ENCODE measurements at places on chromosomes 6 and 20.

GRCh38 chr6:15516378-15516777 is 146.4 kb downstream of the DTNBP1 start:
- no peak for DNase-seq

DNA sequence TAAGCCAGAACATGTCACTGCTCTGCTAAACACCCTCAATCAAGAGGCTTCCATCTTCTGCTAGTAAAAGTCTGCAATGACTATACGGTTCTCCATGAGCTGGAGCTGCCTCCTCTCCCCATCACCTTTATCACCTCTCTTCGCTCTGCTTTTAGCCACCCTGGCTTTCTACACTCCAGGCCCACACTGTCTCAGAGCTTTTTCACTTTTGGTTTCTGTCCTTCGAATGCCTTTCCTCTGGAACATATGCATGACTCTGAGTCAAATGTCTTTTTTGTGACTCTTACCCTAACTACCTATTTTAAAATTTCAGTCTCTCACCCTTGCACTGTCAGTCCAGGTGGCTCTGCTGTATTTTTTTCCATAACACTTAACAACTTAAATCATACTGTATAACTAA is 525.4 kb upstream of the RNF217 start:
- no peak for DNase-seq

DNA sequence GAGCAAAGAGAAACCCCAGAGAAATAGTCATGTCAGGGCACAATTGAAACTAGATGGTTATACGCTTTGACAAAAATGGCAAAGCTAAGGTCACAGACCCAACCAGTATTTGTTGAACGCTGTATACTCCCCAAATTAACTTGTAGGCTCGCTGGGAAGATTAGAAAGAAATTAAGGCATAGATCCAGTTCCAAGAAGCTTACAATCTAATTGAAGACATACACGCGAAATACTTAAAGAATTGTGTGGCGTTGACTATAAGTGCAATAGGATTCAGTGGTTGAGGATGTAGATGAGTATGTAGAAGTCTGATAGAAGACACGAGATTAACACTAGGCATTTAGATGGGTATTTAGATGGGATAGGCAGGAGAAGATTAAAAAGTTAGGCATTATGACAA is 525 bp downstream of the FAM229B start:
- no peak for DNase-seq

DNA sequence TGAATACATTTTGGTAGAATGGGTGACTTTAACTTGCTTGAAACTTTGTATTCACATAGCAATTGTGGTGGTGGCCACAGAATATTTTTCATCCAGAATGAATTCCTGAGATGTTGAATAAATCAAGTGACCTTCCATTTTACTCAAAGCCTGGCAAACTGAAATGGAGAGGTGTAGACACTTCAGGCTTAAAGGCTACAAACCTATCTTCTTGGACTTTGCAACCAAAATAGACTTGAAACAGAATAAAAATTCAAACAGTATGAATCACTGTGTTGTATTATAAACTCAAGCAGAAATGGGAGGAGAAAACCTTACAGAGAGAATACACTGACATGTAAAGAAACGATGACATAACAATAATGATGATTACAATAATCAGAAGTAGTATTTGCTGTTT is 371.6 kb downstream of the BCKDHB start:
- DNase-seq = no peak

- DNase-seq = no peak
These were observed 4.4 kb downstream of the PPP1R16B start for GRCh38 chr20:38809942-38810341.

DNA sequence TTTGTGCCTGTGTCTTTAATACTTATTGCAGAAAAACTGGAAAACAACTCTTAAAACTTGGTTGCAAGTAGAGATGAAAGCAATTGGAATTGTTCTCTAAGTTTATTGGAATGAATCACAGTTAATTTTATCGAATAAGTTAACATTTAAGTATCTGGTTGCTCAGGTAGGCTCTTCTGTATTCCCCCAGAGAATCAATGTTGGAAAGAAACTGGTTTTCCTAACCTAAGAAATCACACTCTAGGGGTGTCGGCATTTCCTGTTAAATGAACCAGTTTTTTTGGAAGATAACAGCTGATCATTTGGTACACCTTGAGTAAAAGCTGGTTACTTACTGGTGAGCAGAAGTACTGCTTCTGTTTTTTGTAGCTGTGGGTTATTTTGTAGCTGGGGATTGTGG is 5.2 kb downstream of the TFAP2C start:
- no peak for DNase-seq

DNA sequence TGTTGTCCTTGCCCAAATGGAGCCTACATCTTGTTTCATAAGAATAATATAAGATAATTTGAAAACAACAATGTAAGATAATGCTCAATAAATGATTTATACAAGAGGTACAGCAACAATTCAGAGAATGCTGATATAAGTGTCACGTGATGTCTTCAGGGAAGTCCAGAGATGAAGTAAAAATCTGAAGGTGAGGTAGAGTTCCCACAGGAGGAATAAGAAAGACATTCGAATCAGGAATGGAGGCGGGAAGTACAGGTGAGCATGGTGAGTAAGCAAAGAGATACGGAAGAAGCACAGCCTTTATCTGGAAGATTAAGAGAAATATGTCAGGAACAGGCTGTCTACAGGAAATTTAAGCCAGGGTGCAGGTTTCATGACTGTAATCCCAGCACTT is 165.9 kb upstream of the MARCKS start:
- DNase-seq = no peak

GRCh38 chr20:19913349-19913748 is 103.8 kb upstream of the NAA20 start:
- no peak for DNase-seq

DNA sequence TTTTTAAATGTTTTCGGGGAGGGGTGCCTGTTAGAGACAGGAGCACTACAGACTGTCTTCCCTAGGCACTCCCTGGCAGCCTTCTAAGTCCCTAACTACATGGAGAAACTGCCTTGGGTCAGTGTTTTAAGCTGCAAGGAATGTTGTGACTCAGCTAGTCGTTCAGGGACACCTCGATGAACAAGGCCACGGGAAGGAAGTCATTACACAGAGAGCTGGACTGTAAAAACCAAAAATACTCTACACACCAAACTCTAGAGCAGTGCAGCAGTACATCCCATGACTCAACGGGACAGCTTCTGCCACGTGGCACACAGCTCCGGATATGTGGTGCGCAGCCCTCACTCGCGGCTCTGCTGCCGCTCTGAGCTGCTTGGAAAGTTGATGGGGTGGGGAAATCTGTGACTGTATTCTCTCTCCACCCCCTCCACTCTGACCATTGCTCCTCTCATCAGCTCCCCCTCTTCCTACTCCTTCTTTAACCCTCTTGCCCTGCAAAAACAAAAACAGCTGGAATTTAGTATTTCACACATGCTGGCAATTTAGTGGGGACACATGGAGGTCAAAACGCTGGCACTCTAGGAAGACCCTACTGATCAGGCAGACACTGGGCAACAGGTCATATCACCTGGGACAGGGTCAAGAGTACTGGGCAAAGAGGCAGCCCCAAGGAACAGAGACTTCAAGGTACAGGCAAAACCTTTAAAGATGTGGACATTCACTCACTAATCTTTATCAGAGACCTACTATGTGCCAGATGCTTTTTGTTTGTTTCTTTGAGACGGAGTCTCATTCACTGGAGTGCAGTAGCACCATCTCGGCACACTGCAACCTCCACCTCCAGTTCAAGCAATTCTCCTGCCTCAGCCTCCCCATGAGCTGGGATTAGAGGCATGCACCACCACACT is 10.9 kb upstream of the LPIN3 start:
- DNase-seq = peak; percentile 45

DNA sequence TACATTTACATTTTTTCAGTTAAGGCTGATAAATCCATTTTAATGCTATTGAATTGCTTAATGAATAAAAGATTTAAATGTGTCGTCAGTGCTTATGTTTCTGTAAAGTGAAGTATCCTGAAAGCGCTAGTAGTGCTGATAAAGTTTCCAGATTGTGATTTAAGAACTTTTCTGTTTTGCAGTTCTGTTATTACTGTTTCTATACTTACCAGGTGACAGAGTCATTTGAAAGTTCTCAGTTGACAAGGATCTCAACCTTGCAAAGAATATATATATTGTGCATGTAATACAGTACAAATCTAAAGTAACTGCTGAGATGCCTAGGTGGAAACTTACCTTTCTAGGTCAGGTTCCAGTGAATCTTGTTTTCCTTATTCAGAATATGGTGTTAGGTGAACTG is 201.8 kb downstream of the ARID1B start:
- DNase-seq = no peak

DNA sequence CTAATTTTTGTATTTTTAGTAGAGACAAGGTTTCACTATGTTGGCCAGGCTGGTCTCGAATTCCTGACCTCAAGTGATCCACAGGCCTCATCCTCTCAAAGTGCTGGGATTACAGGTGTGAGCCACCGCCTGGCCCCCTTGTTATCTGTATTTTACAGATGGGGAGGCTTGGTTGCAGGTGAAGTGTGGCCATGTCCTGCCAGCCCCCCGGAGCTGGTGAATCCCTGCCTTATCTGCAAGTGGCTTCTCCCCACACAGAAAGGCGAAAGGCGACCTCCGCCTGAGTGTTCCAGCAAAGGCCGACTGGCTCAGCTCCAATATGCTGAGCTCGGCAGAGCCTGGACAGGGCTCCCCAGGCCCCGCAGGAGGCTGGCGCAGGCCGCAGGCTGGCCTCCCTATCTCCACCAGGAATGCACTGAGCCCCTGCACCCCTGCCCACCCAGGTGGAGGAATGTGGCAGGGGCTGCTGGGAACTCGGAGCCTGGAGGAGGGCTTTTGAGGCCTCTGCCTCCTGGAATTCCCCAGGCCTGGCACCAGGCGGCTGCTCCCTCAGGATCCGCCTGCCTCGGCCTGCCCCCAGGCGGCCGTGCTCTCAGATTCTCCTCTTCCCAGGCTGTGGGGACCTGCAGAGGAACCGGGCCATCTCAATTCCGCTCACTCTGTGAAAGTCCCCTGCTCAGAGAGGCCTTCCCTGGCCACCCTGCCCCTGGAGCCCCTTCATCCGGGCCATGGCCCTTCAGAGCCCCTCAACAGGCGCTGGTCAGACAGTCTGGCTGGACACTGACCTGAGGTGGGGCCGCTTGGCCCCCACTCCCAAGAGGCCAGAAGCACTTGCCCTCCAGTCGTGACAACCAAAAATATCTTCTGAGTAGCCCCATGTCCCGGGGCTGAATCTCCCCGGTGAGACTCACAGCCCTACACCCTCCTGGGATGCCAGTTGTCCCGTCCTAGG is 9.3 kb upstream of the LAMA5 start:
- DNase-seq = no peak

- DNase-seq = no peak
These were observed 169.1 kb upstream of the AKAP12 start for GRCh38 chr6:151070631-151071051.

DNA sequence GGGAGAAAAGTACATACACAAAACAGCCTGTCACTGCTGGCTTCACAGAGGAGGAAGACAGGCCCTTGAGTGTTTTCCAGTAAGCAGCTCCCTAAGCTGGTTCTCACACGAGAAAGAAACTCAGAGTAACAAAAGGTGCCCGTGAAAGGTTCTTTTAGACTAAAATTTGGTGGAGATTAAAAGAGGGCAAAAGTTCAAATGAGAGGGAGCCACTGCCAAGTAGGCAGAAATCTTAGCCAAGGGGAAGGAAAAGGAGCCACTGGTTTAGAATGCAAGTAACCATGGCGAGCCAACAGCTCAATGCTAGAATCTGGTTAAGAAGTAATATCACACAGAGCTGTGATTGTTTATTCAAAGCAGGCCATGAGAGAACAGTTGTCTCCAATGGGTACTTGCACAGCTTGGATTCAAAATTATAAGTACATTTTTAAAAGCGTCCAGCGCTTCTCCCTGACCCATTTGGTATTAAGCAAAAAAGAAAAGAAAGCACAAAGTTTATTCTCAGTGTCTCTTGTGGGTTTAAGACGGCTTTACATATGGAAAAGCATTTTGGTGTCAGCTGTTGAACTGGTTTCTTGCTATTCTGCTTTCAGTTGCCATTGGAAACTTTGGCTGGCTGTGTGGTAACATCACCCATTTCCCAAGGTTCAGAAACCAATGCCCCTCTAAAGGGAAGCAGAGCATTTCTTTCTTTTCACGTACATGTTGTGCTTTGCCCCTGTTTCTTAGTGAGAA is 648.5 kb downstream of the RNF144B start:
- DNase-seq = no peak

GRCh38 chr6:90190752-90191395 is 105.8 kb downstream of the BACH2 start:
- DNase-seq = no peak

DNA sequence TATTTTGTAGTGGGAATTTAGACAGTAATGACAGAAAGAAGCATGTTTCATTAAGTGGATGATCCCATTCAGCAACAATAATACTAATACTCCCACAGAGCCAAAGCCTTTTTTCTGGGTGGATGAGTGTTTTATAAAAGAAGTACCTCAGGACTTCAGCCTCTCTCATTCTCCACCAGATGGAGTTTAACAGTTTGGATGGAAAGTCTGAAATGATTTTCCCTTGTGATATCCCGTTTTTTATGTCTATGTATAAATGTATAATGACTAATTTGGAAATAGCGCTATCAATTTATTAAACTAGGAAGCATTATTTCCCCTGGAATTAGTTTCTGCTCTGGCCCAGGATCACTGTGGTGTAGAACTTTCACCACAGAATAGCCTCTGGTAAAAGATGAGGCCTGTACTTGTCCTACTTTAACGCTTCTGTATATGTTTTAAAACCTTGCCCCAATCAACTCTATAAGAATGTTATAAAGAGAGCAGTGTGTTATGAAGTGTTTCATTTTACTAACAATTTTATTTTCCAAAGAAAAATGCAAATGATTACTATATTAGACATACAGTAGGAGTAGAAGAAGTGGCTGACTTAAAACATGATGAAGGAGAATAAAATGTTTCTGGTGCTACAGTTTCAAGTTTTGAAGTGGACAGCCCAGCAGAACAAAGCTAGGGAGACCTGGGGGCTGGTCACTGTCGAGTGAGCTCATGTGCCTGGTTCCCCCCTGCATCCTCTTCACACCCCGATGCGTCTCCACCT is 135.6 kb downstream of the HIVEP1 start:
- DNase-seq = no peak

- DNase-seq = no peak
These were observed 1193.0 kb upstream of the CITED2 start for GRCh38 chr6:140567466-140567865.

DNA sequence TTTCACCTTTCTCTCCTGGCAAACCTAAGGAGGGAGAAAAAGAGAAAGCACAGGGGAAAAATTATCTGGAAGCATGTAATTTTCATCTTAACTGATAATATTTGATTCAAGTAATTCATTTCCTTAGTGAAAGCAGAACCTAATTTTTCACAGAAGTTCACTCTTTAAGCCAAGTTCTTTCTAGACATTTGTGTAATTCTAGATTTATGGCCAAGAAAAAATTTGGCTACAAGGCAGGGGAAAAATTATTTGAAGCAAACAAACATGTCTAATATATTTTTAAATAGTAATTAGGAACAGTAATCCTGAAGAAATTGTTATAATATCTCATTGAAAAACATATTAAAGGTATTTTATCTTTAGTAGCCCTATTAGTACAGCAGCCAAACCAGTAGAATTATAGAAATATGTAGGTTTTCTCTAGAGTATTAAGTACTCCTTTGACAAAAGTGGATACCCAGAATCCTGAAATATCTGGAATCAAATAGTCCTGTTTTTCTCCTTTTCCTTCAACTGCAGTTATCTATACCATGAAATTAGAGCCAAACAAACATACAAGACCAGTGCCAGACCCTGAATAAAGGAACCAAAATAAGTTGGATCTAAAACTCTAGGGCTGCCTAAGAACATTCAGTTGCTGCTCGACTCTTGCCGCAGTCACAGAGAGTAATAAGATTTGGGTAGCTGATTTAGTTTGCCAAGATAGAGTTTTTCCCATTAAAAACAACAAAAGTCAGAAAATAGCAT is 116.5 kb downstream of the COL12A1 start:
- no peak for DNase-seq

All from stimulated activated CD4-positive, alpha-beta T cell treated with anti-CD3 and anti-CD28 coated beads, Interleukin-15, amount 100 ng/mL, for 48 hours (primary cell).